Activated naive CD8-positive, alpha-beta T cell treated with anti-CD3 and anti-CD28 coated beads for 36 hours (primary cell): ENCODE measurements at places on chromosomes 6 and 20.

- peak; percentile 66 for DNase-seq
Measured at GRCh38 chr20:3092611-3093379, 8.3 kb upstream of the AVP start.

DNA sequence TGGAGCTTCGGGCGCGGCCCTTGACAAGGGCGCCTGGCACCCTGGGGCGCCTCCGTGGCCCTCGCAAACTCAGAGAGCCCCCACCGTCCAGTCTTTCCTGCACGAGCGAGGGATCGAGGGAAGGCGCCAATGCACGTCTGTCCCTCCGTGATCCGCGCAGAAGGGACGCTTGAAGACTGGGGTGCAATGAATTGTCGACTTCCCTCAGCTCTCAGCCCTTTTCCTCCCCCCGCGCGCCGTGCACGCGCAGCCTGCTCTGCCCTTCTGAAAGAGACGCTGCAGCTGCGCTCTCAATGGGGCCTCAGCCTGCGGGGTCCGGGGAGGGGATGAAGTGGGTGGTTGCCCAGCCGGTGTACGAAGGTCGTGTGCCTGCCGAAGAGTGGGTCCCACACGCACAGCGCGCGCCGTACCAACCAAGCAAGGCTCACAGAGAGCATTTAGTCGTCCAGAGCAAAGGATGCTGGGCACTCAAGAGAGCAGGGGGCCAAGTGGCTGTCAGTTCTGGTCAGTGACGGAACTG is 5.5 kb upstream of the SOX4 start:
- peak; percentile 33 for DNase-seq

- no peak for DNase-seq
Measured at GRCh38 chr6:11989386-11989785, 22.7 kb upstream of the HIVEP1 start.

- no peak for DNase-seq
Measured at GRCh38 chr6:24016857-24017256, 109.2 kb upstream of the NRSN1 start.

GRCh38 chr20:6606651-6607050 is 160.8 kb upstream of the BMP2 start:
- DNase-seq, result no peak
